ENCODE measurements at places on chromosomes 7 and 10.

DNA sequence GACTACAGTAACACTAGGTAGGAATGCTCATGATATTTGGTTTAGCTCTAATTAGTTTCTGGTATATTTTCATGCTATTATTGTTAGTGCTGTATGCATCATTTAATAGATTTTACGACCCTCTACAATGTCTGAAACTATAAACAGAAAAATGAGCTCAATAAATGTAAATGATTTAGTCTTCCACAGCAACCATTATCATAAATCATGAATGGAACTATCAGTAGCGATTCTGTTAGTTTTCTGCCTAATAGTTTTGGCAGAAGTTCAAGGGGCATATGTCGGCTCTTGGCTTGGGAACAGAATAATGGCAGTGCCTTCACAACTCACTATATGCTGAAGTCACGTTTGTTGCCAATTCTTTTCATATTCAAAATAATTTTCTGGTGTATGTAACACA lies 494.8 kb downstream of the PARD3 start:
- no peak for DNase-seq

GRCh38 chr7:43768201-43768886 lies 9.9 kb downstream of the BLVRA start:
- DNase-seq, result no peak

- DNase-seq, result no peak
These were observed 484.0 kb upstream of the MBL2 start for GRCh38 chr10:53256623-53257022.

DNA sequence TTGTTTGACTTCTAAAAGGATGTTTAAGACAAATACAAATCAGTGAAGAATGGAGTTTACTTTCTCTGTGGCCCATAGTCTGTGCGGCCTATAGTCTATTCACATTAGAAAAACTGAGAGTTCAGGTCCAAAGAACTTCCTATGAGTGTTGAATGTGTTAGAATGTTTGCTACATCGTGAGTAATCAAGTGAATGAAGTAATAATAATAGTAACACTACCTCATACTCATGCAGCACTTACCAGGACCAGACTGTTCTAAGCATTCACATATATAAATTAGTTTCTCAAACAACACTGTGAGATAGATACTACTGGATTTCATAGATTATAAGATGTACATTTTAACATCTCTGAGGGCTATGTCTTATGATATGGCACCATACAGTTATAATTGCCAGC lies 70.4 kb downstream of the RALA start:
- DNase-seq, result no peak

- no peak for DNase-seq
These were observed 143.2 kb downstream of the RNLS start for GRCh38 chr10:88439932-88440331.

- no peak for DNase-seq
These were observed 197.7 kb downstream of the SEMA3A start for GRCh38 chr7:83996879-83997278.

GRCh38 chr7:618539-619367 lies 99.1 kb upstream of the PDGFA start:
- no peak for DNase-seq

- DNase-seq, result no peak
These were observed 208.7 kb downstream of the EMX2 start for GRCh38 chr10:117751259-117751658.

- no peak for DNase-seq
These were observed 138.3 kb upstream of the HABP2 start for GRCh38 chr10:113414543-113414942.

GRCh38 chr7:34821932-34822558 lies 164.0 kb downstream of the NPSR1 start:
- no peak for DNase-seq

DNA sequence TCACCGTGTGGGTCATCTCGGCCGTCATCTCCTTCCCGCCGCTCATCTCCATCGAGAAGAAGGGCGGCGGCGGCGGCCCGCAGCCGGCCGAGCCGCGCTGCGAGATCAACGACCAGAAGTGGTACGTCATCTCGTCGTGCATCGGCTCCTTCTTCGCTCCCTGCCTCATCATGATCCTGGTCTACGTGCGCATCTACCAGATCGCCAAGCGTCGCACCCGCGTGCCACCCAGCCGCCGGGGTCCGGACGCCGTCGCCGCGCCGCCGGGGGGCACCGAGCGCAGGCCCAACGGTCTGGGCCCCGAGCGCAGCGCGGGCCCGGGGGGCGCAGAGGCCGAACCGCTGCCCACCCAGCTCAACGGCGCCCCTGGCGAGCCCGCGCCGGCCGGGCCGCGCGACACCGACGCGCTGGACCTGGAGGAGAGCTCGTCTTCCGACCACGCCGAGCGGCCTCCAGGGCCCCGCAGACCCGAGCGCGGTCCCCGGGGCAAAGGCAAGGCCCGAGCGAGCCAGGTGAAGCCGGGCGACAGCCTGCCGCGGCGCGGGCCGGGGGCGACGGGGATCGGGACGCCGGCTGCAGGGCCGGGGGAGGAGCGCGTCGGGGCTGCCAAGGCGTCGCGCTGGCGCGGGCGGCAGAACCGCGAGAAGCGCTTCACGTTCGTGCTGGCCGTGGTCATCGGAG lies 1.8 kb downstream of the ADRA2A start:
- DNase-seq, result no peak

GRCh38 chr10:128626397-128627000 lies 500.3 kb upstream of the MKI67 start:
- no peak for DNase-seq

DNA sequence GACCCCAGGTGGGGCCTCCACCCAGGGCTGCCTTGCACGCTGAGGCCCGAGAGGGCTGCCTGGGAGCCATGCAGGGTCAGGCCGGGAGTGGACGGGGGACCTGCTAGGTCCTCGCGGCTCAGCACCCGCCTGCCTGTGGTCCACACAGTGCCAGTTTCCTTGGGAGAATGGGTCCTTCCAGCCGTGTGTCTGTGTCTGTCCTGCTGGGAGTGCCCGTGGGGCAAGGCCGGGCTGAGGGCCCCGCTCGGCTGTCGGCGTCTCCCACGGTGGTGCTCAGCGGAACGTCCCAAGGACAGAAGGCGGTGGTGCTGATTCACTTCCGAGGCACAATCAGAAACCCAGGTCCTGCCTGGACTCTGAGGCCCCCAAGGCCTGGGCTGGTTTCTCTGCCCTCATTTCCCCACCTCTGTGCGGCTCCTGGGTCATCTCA lies 23.2 kb upstream of the GTPBP4 start:
- no peak for DNase-seq

DNA sequence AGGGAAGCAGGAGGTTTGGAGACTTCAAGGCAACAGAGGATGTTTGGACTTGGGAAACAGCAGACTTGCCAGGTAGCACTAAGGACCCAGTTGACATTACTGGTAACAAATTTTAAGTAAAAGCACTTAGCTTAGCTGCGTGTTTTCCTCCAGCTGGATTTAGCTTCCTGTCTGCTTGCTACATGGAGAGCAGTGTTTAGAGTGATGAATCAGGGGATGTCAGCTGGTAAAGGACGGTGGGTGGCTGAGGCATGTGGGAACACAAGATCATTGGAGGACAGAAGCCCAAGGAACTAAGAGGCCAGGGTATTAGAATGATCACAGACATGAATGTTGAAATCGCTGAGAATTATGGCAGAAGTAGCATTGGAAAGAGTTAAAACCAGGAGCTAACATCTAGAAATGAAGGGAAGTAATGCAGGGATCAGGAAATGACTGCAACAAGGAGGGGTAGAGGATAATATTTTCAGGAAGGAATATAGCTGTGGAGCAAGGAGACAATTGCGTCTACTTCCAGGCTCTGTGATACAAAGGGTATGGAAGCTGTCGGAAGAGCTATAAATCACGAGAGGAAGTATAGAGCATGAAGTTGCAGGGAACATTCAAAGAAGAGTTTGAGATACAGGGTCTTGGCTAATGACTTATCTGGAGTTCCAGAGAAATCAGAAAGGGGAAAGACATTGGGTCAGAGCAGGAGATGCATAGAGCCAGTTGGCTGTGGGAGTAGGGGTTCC lies 34.4 kb downstream of the CALD1 start:
- no peak for DNase-seq

Data from GM12892 (cell line).